ENCODE measurements at places on chromosomes 2 and 18. TPM values are rescaled to one million over a fixed set of nuclear protein-coding genes. Genes with fewer than 3 reads are reported as not detected.

DNA sequence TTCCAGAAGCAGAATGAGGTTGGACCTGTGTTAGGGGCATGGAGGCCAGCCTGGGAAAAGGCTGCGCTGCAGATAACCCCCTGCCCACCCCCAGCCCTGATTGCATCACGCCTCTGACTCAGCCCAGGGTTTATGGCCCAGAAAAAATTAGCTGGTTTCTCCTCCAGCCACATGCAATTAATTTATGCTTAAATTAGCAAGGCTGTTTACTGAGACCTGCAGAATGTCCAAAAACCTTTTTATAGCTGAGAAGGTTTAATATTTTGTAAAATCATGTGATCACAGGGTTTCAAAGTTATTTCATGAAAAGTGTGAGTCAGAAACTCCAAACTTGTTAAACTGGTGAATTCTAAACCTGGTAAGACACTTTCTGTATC lies 123.1 kb upstream of the HDAC4 start:
- DNase-seq, result no peak

- DNase-seq, result no peak
These were observed 340.8 kb downstream of the RDH14 start for GRCh38 chr2:18219676-18220075.

GRCh38 chr2:126781206-126781605 lies 117.5 kb upstream of the TEX51 start:
- peak; percentile 64 for DNase-seq

- no peak for DNase-seq
These were observed 27.7 kb downstream of the LAMA3 start for GRCh38 chr18:23716966-23717365.

GRCh38 chr18:62460851-62461300 lies 61.9 kb upstream of the ZCCHC2 start:
- no peak for DNase-seq

DNA sequence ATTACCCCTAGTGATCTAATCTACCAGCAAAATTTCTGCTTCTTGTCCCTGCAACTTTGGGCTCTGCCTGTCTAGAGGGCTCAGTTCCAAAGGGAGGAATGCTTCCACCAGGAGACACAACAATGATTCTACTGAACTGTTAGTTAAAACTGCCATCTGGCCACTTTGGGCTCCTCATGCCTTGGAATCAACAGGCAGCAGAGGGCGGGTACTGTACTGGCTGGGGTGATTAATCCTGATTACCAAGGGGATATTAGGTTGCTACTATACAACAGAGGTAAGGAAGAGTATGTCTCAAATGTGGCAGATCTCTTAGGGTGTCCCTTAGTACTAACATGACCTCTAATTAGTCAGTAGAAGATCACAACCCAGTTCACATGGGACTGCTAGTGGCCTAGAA lies 21.4 kb downstream of the HADHA start:
- DNase-seq, result no peak

- no peak for DNase-seq
These were observed 58.2 kb downstream of the COPS8 start for GRCh38 chr2:237143676-237144440.

GRCh38 chr2:69766014-69766413 lies 24.1 kb downstream of the ANXA4 start:
- no peak for DNase-seq

Gene ZBTB7C
- 1.00 TPM for polyA plus RNA-seq
